ENCODE measurements at places on chromosomes 12 and 14.

GRCh38 chr14:99475660-99476059 is 5.0 kb downstream of the SETD3 start:
- DNase-seq: no peak

DNA sequence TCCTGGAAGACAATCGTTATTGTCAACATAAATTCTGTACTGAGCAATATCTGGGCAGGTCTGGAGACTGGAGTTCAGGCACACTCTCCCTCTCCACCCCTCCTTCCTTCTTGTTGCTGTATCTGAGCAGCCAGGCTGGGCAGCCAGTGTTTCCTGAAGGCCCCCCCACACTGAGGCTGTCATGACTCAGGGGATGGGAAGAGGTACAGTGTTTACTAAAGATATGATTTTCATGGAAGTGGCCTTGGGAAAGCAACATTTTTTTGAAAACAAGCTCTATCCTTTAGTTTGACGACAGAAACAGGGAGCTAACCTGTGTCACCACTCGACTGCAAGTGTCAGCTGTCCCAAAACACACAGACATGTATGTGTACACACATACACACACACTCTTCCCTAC is 1485.4 kb upstream of the TMEM132C start:
- DNase-seq: no peak

DNA sequence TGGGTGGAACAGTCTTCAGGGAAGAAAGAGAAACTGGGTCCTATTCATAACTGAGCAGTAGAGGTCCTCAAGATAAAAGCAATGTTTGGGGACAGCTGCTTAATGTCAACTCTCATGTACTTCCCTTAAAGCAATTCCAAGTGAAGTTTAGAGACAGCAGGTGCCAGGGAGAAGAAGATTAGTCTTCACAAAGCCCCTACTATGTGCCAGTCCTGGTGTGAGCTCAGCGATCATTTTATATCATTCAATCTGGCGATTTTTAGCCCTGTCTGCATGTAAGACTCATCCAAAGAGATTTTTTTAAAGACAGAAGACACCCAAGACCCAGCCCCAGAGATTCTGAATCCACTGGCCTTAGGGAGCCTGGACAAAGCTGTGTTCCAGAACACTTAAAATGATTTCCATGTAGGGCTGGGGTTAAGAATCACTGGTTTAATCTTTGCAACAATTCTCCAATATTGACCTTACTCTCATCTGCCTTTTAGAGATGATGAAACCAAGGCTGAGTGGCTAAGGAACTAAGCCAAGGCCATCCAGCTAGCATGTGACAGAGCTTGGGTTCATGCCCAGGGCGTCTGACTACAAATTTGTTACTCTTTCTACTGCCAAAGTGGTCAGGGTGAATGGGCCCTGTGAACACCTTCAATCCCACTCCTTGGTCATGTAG is 404.5 kb upstream of the TBX3 start:
- no peak for DNase-seq

DNA sequence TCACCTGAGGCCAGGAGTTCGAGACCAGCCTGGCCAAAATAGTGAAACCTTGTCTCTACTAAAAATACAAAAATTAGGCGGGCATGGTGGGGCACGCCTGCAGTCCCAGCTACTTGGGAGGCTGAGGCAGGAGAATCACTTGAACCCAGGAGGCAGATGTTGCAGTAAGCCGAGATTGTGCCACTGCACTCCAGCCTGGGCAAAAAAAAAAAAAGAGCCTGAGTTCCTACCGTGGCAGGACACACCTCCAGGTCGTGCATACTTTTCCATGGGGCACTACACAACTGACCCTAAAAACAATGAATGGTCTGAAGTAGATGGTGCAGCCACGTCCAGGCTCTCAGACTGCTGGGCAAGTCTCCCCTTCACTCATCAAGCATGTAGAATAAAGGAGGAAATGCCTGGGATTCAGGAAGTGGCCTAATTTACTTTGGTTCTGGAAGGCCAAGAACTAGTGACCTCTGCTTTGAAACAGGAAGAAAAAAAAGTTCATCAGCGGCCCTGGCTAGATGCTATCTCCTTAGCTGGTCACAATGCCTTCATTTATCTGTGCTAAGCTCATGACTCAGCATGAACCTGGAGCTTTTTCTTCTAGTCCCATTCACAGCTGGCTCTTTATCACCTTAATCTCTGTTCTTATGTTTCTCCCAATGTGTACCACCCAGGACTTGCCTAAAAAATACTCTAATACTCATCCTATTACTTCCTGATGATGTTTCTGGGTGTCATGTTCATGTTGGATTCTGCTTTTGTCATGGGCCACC is 55.8 kb upstream of the OR6J1 start:
- no peak for DNase-seq

DNA sequence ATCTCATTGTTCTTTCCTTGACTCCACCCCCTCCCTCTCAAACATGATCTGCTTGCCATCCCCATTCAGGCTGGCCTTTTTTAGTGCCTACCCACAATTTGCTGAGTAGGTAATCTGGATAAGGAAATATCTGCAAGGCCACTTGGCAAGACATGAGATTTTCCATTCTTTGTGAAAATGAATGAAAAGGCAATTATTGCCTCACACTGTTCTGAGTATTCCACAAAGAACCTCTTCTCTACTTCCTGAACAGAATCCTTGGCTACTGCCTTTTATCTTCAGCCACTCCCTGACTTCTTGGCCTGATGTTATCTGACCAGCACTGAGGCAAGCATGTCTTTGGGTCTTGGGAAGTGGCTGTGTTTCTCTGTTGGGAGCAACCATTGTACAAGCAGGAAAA is 263.2 kb upstream of the ATP2B1 start:
- DNase-seq: no peak

- no peak for DNase-seq
Observed at GRCh38 chr12:75894965-75895754, 136.4 kb downstream of the PHLDA1 start.

DNA sequence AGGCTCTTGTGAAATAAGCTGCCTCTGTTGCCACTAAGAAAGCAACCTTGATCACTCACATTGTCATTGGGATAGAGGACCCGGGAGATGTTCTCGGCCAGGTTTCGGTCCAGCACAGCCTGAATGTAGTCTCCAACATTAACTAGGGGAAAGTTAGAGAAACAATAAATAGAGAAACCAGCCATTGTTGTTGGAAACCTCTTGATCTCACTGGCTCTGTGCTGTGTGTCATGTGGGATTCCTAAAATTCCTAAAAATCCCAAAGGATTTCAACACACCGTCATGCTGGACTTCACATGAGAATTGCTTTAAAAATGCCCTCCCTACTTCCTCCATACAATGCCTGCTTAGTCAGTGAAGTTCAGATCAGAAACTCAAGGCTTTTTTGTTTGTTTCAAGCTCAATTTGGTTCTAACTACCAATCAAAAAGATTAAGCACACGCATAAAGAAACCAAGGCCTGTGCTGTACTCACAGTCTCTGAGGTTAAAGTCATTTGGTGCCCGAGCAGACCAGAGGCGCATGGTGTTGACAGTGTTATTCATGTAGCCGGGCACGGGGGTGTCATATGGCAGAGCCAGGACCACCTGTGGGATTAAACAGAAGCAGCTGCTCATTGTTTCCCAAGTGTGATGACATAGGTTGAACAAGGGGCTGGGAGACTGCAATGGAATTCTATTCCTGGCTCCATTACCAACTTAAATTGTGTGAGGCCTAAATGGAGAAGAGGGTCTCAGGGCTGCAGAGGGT is 23.6 kb downstream of the PYGL start:
- no peak for DNase-seq

- DNase-seq: no peak
Observed at GRCh38 chr12:131333621-131334440, 377.1 kb upstream of the SFSWAP start.

Data from natural killer cell treated with Interleukin-12 subunit alpha and Interleukin-12 subunit beta and Interleukin-15 and Interleukin-18, amount 100 ng/mL, for 72 hours (primary cell).